ENCODE measurements at places on chromosomes 1 and 21. TPM values are rescaled to one million over a fixed set of nuclear protein-coding genes. Genes with fewer than 3 reads are reported as not detected.

DNA sequence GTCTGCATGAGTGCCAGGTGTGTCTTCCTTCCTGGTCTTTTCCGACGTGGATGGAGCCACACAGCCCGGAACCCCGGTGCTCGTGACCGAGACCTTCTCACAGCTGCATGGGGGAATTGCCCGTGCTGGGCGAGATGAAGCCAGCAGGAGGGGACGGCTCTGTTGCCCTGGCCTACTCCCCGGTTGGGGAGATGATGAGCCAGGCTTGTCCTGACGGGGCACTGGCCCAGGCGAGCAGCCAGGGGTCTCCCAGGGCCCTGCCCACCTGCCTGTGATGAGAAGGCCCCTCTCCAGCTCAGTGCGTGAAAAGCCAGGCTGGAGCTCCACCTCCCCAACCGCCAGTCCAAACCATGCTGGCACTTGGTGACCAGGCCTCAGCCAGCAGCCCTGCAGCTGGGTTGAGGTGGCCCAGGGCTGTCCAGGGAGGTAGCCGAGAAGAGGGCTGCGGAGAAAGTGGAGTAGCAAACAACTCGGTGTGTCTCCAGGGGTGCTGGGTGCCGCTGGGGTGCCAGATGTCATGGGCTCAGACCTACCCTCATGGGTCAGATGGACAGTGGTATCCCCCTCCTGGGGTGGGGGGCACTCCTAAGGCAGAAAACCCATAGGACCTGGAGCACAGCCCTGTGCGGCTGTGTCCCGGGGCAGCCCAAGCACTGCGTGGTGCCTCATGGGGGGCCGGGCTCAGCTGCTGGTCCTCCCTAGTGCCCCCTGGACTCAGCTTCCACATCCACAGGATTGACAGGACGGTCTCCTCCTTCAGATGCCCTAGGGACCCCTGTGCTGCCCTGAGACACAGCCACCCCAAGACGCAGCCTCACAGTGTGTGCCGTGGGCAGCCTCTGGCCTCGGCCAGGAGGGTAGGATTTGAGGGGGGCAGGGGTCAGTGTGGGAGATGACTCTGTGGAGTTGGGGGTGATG, 26.1 kb downstream of the PRDM16 start:
- H3K36me3 ChIP-seq = no peaks in the 10 kb centered on the region

- H3K27me3 ChIP-seq = no peaks in the 10 kb centered on the region
- no peak overlapping the region for H3K27ac ChIP-seq
- no peak overlapping the region for H3K4me3 ChIP-seq
- peak; percentile 79 for DNase-seq
Measured at GRCh38 chr1:36166938-36167905, 11.3 kb downstream of the MAP7D1 start.

LRRN2 gene
- not detected for total RNA-seq

DNA sequence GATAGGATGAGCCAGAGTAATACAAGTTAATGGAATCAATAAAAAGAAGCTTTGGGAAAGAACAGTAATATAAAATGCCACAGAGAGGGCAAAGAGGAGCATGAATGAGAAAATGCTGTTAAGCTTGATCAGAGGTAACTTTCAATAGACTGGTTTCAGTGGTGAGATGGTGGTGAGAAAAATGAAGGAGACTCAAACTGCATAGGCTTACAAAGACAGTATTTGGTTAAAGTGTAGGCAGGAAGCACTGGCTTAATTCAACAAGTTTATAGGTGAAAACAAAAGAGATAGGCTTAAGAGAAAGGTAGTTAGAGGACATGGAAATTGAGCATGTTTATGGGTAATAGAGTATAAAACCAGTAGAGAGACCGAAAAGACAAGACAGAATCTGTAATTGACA, 298.6 kb upstream of the ADAMTS5 start:
- no peak overlapping the region for H3K27ac ChIP-seq
- no peaks in the 10 kb centered on the region for H3K36me3 ChIP-seq
- peaks cover 4% of the 10 kb centered on the region for H3K4me1 ChIP-seq
- no peak overlapping the region for H3K4me3 ChIP-seq

DNA sequence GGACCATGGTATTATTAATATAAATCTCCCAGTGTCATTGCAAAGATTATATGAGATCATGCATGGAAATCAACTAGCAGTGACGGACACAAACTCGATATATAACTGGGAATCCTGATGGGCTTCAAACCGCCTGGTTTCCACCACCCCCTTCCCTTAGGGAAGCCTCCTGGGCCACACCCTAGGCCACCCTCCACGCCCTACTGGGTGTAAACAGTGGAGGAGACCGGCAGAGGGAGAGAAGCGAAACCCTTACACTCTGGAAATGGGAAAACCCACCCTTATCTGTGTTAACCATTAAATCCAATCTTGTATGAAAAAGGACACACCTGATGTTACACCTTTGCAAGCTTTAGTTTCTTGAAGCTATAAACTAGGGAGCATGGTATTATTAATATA, 595 bp upstream of the ZNHIT6 start:
- no peaks in the 10 kb centered on the region for H3K27me3 ChIP-seq
- no peak overlapping the region for H3K4me3 ChIP-seq
